CD4-positive, alpha-beta memory T cell (primary cell): ENCODE measurements at places on chromosomes 6 and 20.

GRCh38 chr20:57772349-57772964 lies 62.6 kb upstream of the PMEPA1 start:
- DNase-seq = peak; percentile 24

DNA sequence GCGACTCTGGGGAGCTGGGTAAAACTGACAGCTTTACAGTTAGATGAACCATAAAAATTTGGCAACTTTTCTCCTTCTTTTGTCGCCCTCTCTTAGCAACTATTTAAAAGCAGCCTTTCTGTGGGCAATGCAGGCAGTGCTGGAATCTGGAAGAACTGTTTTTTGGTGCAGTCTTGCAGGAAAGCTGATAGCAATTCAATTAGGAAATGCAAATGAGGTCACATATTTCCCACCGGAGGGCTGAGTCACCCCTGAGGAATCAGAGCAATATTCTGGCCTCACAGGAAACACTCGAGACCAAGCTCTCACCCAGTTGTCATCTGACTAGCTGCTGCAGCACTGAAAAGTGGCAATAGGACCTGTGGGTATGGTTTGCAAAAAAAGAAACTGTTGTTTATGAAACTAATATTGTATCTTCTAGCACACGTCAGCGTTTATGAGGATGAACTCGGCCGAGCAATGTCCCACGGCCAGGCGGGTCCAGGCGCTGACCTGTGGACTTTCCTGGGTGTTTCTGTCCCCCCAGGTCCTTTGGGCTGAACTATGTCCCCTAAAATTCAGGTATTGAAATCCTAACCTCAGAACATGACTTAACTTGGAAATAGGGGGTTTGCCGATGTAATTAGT lies 312.3 kb downstream of the TAF4 start:
- DNase-seq = no peak

DNA sequence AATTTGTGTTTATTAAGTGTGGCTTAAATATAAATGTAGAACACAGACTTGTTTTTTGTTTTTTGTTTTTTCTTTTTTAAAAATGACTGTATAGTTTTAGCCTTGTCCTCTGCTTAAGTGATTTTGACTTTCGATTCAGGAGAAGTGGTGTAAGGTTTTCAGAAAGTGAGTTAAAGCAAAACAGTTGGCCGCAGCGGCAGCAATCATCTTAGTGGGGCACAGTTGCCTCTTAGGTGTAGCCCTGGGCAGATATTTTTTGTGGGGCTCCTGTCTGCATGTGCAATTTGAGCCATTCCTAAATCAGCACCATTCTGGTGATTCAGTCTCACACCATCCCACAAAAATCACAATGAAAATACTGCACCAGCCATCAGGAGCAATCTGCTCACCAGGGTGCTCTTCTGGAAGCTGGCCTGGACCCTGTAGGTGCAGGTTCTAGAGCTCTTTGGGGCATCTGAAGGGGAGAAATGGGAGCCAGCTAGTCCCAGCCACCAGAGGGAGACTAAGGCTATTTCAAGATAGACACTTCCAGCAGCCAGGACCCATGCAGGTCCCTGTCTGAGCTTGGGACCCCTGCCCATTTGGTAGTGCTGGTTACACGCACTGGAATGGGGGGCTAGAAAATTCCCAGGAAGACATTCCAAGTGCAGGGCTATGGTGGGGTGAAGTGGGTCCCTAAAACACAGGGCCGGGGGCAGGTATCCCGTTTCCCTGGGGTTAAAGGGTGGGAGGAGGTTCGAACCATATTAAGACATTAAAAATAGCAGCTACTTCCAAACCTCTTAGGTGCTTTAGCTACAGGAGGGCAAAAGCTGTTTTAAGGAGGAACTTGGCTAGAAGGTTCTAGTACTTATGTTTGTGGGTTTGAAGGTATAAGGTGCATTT lies 156.6 kb downstream of the NFATC2 start:
- DNase-seq = peak; percentile 37

DNA sequence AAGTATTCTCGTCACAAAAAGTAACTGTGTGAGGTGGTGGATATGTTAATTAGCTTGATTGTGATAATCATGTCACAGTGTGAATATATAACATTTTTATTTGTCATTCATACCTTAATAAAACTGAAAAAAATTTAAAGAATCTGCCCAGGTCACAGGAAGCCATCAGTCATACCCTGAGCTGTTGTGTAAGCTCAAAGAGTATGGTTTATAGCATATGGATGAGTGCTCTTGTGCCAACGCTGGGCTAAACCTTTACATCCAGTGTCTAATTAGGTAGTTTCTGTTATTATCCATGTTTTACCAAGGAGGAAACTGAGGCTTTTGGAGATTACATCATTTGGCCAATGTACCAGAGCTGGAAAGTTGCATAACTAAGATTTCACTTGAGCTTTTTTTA lies 11.4 kb downstream of the PKIG start:
- DNase-seq = no peak

DNA sequence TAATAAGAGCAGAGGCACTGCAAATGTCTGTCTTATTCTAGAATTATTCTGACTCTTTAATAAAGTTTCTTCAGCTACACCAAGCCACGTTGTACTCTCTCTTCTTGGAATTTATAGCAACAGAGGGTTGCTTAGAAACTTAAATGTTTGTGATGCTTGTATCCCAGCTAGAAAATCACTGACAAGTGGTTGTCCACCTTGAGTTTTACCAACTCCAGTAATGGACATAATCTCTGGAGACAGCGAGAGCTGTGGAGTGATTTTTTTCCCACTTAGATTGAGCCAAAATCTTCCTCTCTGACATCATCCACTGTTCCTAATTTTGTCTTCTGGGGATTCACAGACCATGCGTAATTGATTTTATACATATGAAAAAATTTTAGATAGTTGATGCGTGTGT lies 8.0 kb downstream of the ECT2L start:
- no peak for DNase-seq

- peak; percentile 13 for DNase-seq
These were observed 26.2 kb downstream of the CYP39A1 start for GRCh38 chr6:46626228-46626909.

GRCh38 chr6:160005861-160006540 lies 37.1 kb downstream of the IGF2R start:
- DNase-seq = no peak

- no peak for DNase-seq
These were observed 878.6 kb upstream of the CITED2 start for GRCh38 chr6:140253096-140253495.

GRCh38 chr20:32277361-32278198 lies at the start of gene KIF3B:
TSS of gene KIF3B (plus strand) at chr20:32277651. CDS start at chr20:32309778, 32,127 bp downstream.
- DNase-seq = peak; percentile 87

- DNase-seq = no peak
These were observed at the start of gene MOXD1 for GRCh38 chr6:132400883-132401617. TSS of gene MOXD1 (minus strand) at chr6:132401475. CDS start at chr6:132401426, 49 bp downstream.

DNA sequence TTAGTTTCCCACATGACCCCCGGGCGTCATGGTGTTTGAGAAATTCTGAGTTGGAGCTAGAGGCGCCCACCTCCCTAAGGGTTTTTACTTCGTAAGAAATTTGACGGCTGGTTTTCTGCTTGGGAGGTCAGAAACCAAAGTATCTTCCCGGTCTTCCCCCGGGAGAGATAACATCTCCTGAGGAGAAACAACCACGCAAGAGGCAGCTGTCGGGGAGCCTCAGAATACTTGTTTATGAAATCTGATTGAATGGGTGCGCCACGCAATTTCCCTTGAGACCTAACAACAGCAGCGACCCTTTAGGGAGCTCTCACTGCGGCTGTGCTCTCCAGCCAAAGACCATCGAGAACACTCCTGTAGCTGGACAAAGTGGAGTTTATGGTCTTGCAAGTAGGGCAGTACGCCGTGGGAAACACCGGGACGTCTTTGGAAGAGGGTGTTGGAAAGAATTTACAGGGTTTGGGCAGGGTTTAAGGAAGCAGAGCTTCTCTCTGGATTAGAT lies 608 bp upstream of the EIF2S2 start:
- no peak for DNase-seq

DNA sequence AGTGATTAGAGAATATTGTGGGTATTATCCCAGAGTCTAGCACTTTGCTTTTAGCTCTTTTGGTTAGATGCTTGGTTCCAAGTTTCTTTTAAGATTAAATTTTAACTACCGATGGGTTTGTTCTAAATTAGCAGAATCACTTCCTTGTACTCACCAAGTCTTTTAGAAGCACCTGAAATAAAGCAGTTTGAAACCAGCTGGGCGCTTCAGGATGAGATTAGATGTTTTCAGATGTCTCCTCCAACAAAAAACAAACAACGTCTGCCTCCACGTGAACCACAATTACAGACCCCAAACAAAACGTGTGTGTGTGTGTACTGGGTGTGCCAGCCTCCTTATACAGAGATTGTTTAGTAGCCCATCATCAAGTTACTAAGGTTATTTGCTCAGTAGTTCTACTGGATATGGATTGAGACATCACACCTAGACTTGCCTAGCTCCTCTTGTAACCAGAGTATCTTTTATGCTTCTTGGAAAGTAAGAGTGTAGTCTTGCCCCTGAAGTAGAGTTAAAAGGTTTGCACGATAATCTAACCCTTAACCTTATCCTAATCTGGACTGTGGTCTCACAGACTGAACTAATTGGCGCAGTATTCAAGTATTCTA lies 2.3 kb downstream of the DSTN start:
- DNase-seq = no peak

GRCh38 chr6:166252601-166253000 lies 55.6 kb downstream of the PRR18 start:
- DNase-seq = no peak

DNA sequence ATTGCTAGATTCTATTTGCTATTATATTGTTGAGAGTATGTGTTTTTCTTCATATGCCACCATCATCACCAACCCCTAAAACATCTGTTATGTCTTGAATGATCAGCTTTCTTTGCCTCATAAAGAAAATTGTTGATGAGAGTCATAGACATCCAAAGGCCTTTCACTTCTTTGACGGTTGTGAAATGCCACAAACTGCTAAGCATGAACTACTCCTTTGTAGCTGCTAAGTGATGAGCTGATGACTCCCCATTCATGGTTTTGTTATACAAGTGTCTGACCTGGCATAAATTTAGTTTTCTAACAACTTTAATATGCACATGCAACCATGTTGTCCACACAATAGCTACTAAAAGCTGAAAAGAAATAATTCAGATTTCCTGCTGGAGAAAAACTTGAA lies 684 bp upstream of the MED23 start:
- DNase-seq = no peak

- DNase-seq = no peak
These were observed 125.4 kb upstream of the HMGCLL1 start for GRCh38 chr6:55704421-55704820.

GRCh38 chr20:37282556-37282955 lies 6.9 kb upstream of the MANBAL start:
- DNase-seq = no peak

DNA sequence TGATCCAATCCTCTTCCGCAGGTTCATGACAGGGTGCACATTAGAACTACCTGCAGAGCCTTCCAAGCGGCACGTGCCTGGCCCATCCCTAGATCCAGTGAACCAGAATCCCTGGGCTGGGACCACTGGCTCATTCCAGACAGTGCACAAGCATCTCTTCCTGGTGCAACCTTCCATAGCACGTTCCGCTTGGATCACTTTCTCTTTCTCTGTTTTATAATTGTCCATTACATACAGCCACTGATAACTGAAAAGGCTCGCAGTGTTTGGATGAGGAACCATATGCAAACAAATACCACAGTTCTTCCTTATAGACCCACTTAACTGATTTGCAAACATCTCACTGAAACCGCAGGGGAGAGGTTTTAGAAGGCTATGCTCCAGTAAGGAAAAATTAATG lies 59.6 kb upstream of the DDR1 start:
- no peak for DNase-seq

- no peak for DNase-seq
These were observed 4.2 kb downstream of the DOP1A start for GRCh38 chr6:83071707-83072106.

- DNase-seq = peak; percentile 51
These were observed 78.4 kb downstream of the ADTRP start for GRCh38 chr6:11700118-11700718.

DNA sequence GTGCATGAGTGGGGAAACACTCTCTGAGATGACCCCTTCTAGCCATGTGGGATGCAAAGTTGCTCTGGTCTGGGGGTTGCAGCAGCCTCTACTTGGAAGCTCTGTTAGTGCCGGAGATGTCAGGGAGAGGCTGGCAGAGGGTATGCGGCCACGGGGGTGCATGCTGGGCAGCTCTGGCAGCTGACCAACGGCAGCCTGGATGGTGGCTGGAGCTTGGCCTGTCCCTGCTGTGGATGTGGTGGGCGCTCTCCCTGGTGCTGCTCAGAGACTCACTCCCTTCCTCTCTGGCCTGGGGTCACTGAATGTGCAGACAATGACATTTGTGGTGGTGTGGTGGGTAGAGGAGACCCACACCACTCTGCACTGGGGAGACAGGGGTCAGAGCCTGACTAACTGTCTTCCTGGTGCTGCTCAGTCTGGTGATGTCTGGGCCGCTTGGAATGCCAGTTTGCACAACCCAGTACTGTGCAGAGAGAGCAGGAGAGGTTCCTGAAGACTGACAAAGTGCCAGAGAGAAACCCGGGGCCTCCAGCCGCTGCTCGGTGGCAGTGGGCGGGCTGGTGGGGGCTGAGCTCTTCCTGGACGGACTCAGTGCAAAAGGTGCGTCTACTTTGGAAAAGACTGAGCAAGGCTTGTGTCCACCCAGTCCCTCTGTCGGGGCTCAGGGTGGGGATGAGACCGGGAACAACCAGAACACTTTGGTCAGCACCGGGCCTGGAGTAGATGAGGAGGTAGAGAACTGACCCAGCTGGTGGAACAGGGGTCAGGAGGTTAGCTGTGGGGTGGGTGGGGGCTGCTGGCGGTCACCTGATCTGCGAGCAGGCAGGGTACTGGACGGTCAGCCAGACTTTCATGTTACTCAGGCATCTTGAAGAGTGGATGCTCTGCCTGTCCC lies 2.7 kb downstream of the MYT1 start:
- no peak for DNase-seq

- DNase-seq = no peak
These were observed 22.2 kb upstream of the ATXN1 start for GRCh38 chr6:16783509-16783908.

GRCh38 chr20:16952965-16953364 lies 204.8 kb downstream of the OTOR start:
- DNase-seq = no peak

GRCh38 chr6:148888856-148889255 lies 142.0 kb downstream of the UST start:
- no peak for DNase-seq

DNA sequence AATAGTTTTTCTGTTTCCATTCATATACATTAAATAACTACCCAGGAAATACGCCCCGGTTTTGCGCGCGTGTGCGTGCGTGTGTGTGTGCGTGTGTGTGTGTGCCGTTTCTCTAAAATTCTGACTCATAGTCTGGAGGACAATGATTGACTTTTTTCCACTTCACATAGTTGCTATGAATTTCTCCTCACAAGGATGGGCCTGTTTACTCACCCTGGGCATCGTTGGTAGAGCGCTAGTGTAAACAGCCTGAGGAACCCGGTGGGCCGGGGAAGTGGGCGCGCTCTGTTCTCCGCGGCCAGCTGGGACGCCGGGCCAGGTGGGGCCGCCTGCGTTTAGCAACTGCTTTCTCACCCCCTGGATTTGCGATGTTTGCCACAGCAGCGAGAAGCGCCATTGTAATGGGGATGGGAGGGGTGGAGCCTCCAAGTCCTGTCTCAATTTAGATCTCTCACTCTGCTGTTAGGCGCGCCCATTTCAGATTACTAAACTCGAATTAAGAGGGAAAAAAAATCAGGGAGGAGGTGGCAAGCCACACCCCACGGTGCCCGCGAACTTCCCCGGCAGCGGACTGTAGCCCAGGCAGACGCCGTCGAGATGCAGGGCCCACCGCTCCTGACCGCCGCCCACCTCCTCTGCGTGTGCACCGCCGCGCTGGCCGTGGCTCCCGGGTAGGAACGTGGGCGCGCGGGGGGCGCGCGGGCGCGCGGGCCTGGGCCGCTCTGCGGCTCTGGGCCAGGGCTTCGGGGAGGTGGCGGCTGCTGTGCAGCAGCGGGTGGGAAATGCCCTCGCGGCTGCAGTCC lies at the start of gene CD109:
CD109 (plus strand) TSS at position 585 of the 803 bp plus-strand sequence; CDS start at position 598, 13 bp downstream.
- DNase-seq = peak; percentile 33
